A673 (cell line): ENCODE measurements at places on chromosomes 3 and 15. TPM values are rescaled to one million over a fixed set of nuclear protein-coding genes. Genes with fewer than 3 reads are reported as not detected.

CDCP1 gene
- total RNA-seq, result 0.13 and 0.70 TPM in 2 replicates

LMAN1L gene
- 0.80 TPM in 1 of 2 replicates, not detected in the other for total RNA-seq

ROBO2 gene
- total RNA-seq, result 17.5 and 18.7 TPM in 2 replicates

DENND6A gene
- total RNA-seq, result 22.1 and 22.5 TPM in 2 replicates

BNC1 gene
- 0.37 and 0.46 TPM in 2 replicates for total RNA-seq

PTH1R gene
- total RNA-seq, result 1.2 and 1.7 TPM in 2 replicates

CFAP161 gene
- 1.6 and 2.8 TPM in 2 replicates for total RNA-seq

CPN2 gene
- total RNA-seq, result not detected in 2 replicates

CALML4 gene
- 9.1 and 13.8 TPM in 2 replicates for total RNA-seq

DPPA2 gene
- total RNA-seq, result not detected in 2 replicates

NLGN1 gene
- 0.39 and 1.4 TPM in 2 replicates for total RNA-seq

CLSTN2 gene
- total RNA-seq, result 41.0 and 50.7 TPM in 2 replicates

IFT57 gene
- 40.9 and 48.8 TPM in 2 replicates for total RNA-seq

CCDC13 gene
- 0.55 TPM in 1 of 2 replicates, not detected in the other for total RNA-seq

ASB14 gene
- total RNA-seq, result not detected in 2 replicates

ZNF501 gene
- total RNA-seq, result 2.8 and 4.2 TPM in 2 replicates

GP5 gene
- total RNA-seq, result 0.09 and 0.11 TPM in 2 replicates

SNRK gene
- total RNA-seq, result 7.1 and 7.3 TPM in 2 replicates

EPHA6 gene
- not detected in 2 replicates for total RNA-seq

MNS1 gene
- total RNA-seq, result 28.7 and 29.9 TPM in 2 replicates

ANAPC13 gene
- 60.2 and 69.7 TPM in 2 replicates for total RNA-seq

TTLL13 gene
- total RNA-seq, result 0.33 TPM in 1 of 2 replicates, not detected in the other

PPP1R2 gene
- 45.5 and 46.2 TPM in 2 replicates for total RNA-seq

BCHE gene
- 22.4 and 25.0 TPM in 2 replicates for total RNA-seq

ECE2 gene
- not detected in 2 replicates for total RNA-seq
